ENCODE measurements at places on chromosomes 1 and 21.

DNA sequence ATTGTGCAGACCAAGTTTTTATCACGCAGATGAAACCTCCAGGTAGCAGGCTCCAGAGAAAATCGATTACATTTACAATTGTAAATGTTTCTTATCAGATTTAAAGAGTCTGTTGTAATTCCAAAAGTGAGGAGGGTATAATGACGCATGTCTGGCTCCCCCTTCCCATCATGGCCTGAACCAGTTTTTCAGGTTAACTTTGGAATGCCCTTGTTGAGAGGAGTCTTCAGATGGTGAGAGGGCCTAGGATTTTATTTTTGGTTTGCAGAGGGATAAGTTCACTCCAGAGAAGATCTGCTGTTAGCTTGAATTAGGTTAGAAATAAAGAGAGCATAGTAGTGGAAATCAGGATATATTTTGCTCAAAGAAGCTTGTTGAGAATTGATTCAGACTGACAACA is 1028.3 kb upstream of the B3GALT2 start:
- DNase-seq = no peak

- no peak for DNase-seq
Measured at GRCh38 chr1:3244025-3244926, 175.3 kb downstream of the PRDM16 start.

DNA sequence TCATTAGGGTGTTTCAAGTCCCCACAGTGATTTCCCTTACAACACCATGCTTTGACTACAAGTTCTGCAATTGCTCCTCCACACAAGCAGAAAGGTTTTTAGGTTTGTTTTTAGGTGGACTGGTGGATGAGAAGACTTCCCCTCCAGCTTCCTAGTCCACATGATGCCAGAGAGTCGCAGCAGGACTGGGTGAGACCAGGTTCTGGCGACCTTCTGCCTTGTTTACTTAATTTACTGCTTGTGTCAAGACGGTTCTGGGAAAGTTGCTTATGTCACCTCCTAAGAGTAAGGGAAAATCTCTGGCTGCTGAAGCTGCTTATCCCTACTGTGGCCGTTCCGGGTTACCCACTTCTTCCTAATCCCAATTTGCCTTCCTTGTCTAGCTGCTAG is 76.4 kb downstream of the GLUL start:
- no peak for DNase-seq

GRCh38 chr1:156117414-156118176 is 3.1 kb downstream of the LMNA start:
- DNase-seq = no peak

- DNase-seq = no peak
Measured at GRCh38 chr1:39509360-39510009, 18.0 kb downstream of the BMP8A start.

GRCh38 chr21:44706026-44706705 is 5.2 kb downstream of the TSPEAR start:
- no peak for DNase-seq

DNA sequence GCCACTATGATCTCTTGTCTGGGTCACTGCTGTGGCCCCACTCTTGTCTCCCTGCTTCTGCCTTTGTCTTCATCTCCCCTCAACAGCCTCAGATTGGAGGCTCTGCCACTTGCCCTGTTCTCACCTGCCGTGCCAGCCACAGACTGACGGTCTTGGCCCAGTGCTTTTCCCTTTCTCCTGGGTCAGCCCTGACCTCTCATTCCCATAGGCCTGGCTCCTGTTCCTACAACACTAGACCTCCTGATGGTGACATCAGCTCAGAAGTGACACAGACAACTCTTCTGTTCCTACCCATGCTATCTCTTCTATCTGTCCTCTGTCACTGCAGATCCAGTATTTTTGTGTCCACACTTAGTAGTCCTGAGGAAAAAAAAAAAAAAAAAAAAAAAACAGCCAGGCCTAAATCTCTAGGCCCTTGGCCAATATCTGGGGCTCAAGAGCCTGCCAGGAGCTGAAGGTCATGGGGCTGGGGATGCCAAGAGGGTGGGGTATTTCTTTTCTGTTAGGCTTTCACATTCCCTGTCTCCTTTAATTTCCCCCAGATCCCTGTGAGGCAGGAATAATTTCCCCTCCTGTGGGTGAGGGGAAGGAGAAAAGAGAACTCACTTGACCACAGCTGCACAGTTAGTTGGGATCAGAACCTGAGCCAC is 42.0 kb upstream of the FOXO6 start:
- no peak for DNase-seq

DNA sequence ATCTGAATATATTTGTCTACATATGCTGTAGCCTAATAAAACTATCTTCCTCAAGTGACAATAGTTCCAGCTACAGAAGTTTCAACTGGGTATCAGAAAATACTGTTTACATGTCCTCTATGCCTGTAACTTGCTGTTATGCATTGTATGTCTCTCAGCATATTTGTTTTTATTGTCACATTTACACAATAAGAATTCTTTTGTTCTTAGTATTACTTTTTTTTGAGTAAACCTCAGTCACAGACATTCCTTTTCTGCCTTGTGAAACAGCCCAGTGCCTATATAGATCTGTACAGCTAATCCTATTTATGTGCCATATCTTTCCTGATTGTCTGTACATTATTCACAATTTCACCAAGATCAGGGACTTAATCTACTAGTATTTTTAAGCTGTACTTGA is 565.2 kb downstream of the NEGR1 start:
- DNase-seq = no peak

DNA sequence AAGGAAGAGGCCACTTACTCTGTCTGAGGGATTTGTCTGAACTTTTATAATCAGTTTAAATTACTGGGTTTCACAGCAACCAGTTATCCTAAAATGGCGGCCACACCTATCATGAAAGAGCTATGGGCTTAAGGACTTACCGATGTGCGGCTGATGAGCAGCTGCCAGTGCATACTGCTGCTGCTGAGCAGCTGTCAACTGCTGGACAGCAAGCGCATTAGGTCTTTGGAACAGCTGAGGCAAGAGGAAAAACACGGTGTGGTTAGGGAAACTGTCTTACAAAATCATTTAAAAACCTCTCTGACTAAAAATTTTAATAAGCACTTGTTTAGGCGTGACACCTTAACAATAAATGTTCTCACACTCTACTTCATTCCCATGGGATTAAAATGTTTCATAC is 72.6 kb upstream of the SDC3 start:
- no peak for DNase-seq
